Esophagus muscularis mucosa (tissue), 4 donors: ENCODE measurements at places on chromosomes 12 and 14.

DNA sequence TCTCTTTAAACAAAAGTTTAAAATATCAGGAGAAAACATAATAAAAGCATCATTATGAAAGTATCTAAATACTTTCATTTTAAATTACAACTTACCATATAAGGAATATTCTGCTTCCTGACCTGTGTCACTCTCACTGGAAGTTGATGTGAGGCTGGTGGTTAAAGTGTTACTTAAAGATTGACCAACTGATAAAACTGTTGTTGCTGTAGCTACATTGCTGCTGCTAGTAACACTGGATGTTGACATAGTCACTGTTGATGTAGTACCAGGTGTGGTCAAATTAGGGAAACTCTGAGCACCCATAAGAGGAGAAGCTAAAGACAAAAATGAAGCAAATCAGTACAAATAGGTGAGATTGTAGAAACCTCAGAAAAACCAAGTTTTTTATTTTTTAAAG is 79.9 kb downstream of the HECTD1 start:
- DNase-seq, result no peak

- DNase-seq, result no peak
These were observed 294.4 kb downstream of the NELL2 start for GRCh38 chr12:44581642-44582242.

- no peak for DNase-seq
These were observed 18.1 kb upstream of the SPPL3 start for GRCh38 chr12:120922279-120922678.

DNA sequence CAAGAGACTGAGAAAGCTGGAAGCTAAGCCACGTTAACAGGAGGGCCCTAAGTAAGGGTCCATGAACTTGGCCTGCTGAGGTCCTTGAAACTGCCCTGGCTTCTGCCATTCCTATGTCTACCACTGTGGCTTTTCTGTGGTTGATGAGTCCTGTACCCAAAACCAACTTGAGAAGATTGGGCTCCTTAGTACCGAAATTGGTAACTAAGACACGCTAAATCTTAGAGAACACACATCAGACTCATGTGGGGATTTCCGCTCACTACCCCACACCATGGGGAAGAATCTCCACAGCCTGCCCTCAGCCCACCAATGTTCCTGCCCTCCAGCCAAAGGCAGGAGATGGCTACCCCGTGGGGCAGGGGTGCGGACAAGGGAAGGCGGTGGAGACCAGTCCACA is 232.9 kb downstream of the SPTSSA start:
- no peak for DNase-seq

DNA sequence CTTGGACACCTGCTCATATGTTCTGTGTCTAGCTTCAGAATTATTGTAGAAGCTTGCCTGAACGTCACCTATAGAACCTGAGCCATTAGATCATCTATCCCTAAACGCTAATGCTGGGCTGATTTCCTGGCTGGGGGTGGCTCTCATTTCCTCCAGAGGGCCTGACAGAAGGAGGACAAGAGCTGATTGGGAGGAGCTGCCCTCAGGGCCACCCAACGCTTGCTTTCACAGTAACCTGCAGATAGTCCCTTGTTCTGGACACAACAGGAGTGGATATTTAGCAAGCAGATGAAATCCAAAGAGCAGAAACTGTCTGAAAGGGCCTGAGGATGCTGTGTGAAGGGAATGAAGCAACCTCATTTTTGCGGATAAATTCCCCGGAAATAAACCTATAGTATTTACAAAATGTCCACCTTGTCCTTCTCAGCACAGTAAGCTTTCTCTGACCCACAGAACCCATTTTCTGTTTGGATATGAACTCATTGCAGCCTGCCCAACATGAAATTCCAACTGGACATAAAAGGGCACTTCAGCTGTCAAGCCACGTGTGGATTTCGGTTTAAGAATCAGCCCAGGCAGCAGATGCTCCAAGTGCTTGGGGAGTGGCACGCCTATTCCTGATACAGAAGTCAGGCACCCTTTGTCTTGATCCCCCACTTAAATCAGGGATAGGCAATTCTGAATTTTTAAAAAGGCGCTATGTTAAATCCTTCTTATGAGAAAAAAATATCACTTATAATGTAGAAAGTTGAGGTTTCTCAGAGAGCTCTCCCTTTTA is 32.8 kb upstream of the TUBA1C start:
- no peak for DNase-seq

- DNase-seq, result no peak
These were observed 16.5 kb upstream of the HNF1A start for GRCh38 chr12:120961604-120962531.

DNA sequence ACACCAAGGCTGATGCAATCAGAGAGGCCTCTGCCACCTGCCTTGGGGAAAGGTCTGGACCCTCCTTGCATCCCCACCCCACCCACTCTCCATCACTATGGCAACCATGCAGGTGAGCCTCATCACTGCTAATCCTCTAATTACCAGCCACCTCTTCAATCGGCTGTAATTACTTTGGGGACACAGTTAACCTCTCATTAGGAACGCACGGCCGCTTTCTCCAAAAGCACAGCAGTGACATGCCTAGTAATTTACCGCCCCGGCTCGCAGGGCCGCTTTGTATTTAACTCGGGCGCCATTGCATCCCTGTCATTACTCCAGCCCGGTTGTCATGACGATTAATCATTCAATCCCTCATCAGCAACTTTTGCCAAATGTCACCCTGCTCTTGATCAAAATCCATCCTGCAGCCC is 36.3 kb upstream of the FAM222A start:
- DNase-seq, result no peak

GRCh38 chr12:62866451-62867082 is 68.4 kb downstream of the PPM1H start:
- no peak for DNase-seq

GRCh38 chr12:1206118-1206734 is 215.2 kb downstream of the ERC1 start:
- no peak for DNase-seq

DNA sequence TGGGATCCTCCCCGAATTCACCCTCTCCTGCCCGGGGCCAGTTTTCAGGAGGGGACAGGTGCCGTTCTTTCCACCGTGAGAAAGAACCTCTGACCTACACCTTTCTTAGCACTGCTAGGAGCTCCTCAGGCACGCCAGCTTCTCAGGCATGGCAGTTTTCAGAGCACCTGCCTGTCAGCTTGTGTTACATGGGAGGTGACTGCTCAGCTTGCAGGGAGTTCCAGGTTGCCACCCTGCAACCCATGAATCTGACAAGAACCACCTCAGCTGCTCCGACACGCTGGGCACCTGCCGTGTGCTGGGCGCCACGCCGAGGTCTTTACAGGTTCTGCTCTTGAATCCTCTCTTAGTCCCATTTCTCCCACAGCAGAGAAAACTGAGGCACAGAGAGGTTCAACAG is 12.9 kb downstream of the BRI3BP start:
- DNase-seq, result no peak

- no peak for DNase-seq
These were observed 13.3 kb downstream of the INF2 start for GRCh38 chr14:104702673-104703072.

DNA sequence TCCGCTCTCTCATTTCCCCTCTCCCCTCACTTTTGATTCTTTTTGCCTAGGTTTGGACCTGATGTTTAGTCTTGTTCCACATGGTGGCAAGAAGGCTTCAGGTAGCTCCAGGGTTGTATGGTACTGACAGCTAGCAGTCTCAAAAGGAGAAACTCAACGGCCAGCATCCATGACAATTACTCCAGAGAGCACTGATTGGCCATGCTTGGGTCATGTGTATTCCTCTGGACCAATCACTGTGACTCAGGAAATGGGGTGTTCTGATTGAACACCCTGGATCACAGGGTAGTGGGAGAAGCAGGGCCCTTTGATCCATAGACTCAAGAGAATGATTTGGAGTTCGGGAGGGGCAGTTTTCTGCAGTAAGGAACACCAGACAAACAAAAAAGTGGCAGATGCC is 45.3 kb downstream of the DYRK2 start:
- DNase-seq, result no peak

- peak; percentile 97 for DNase-seq
These were observed at the start of gene CPNE8 for GRCh38 chr12:38905480-38906351. TSS of gene CPNE8 (minus strand) at chr12:38905591. CDS start at chr12:38905534, 57 bp downstream.

GRCh38 chr12:124786061-124786964 is 77.4 kb downstream of the SCARB1 start:
- peak; percentile 94 for DNase-seq

- DNase-seq, result no peak
These were observed 222.8 kb downstream of the EGLN3 start for GRCh38 chr14:33728010-33728498.

DNA sequence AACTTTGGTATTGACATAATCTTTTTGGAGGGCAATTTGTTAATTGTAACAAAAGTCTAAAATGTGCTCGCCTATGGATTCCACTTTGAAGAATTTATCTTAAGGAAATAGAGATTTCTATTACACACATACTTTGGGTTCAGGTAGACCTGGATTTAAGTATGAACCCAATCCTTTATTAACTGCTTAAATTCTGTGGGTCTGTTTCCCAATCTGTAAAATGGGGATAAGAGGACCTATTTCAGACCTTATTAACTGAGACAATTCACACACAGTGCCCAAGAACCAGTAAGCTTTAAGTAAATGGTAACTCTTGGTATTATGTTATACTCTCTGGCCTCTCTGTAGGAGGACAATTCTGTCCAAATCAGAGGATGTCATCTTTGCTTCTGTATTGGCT is 822 bp upstream of the EIF2B2 start:
- no peak for DNase-seq

DNA sequence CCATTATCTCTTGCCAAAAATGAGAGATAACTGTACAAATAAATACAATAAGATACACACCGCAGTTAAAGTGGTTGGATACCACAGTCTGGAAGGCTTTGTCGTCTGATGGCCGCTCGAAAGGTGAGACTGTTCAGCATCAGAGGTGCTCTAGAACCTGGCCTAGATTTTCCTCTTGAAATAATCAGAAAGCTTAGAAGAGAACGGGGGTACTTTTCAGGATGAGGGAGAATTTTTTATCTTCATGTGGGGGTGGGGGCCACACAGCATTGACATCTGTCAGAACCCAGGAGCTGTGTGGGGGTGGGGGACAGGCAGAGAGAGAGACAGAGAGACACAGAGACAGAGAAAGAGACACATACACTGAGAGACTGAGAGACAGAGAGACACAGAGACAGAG is 90.5 kb downstream of the GALNT9 start:
- no peak for DNase-seq

GRCh38 chr12:7058163-7058845 is 2.2 kb upstream of the C1S start:
- no peak for DNase-seq

DNA sequence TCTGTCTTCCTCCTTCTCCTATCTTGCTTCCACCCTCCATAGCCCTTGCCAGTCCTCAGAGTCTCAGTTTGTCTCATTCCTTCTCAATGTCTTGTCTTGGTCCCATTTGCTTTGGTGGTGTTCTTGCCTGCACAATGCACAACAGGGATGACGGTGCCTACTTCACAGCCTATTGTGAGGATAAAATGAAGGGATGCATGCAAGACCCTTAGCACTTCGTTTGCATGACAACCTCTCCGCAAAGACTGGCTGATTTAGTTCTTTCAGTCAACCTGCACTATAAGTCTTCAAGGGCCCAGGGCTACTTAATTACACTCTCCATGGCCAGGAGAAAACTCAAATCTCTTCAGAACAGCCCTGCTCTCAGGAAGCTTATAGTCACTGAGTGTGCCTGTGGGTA is 8.5 kb downstream of the SELPLG start:
- no peak for DNase-seq

DNA sequence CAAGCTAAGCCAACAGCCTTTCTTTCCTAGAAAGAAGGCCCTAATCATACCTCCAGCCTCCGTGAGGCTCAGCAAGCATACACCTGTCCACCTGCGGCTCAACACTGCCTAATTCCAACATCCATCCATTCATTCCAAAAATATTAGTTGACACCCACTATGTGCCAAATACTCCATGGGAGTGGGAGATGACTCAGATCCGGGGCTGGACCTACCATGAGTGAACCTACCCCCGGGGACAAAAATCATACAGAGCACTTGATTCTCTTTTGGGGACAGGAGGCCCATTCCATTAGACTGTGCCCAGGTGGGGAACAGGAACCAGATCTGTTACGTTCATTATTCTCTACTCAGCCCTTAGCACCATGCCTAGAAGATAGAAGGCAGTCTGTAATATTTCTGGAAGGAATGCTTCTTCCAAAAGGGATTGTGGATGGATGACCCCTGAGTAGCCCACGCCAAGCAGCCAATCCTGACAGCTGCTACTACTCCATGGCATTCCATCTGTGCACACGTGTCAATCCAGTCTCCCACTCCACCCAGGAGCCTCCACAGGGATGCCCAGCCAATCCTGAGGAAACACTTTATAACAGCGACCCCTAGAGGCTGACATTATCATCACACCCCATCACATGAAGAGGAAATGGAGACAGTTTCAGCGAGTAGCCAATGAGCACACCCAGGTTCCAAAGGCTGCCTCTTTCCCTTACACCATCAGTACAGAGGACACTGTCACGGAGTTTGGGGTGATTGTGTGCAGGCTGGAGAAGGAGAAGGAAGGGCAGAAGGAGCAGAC is 170.7 kb downstream of the ESRRB start:
- DNase-seq, result no peak

DNA sequence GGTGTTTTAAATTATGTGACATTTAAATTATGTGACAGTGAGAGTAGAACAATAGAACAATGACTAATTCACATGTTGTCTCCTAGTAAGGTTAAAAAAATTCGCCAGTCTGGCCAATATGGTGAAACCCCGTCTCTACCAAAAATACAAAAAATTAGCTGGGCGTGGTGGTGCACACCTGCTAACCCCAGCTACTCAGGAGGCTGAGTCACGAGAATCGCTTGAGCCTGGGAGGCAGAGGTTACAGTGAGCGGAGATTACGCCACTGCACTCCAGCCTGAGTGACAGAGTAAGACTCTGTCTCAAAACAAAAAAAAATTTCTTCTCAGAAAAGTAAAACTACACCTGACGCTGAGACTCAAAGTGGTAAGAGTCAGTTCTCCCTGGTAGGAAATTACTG is 2.7 kb downstream of the CS start:
- DNase-seq, result no peak

- DNase-seq, result no peak
These were observed 11.3 kb upstream of the SMCO3 start for GRCh38 chr12:14825256-14825655.

DNA sequence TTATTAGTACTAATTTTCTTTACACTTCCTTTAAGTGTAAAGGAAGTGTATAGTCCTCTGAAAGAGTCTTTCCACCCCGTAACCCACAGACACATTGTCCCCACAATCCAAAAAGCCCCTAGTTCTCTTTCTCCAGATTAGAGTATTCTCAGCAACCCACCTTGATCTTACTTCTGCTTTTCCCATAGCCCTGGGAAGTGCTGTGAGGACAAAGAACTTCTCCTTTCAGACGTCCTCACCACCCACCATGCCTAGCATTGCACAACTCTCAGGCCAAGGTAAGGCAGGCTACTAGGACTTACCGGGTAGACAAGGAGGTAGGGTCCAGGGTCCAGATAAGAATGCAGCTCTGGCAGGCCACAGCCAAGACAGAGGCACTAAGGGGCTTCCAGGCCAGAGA is 7.4 kb downstream of the AAAS start:
- DNase-seq, result no peak

- no peak for DNase-seq
These were observed 27.9 kb downstream of the TMEM30B start for GRCh38 chr14:61253064-61253738.

GRCh38 chr14:27391331-27391730 is 793.5 kb upstream of the NOVA1 start:
- DNase-seq, result no peak
